ENCODE measurements at places on chromosomes 11 and 22.

- DNase-seq = no peak
These were observed at the start of gene SERPIND1 for GRCh38 chr22:20773793-20774212. SERPIND1 (plus strand) TSS chr22:20774113; CDS start chr22:20779313, 5,200 bp downstream.

DNA sequence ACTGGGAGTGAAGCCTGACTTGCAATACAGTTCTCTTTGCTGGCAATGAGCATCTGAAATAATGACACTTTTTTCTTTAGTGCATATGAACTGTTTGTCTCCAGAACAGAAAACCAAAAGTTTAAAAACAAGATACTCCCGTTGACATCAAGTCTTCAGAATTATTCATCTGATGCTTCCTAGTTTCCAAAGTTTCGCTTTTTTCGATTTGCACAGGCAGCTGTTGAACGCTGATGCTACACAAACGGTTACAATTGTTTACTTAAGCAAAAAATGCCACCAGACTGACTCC lies 612 bp upstream of the BIRC2 start:
- no peak for DNase-seq

DNA sequence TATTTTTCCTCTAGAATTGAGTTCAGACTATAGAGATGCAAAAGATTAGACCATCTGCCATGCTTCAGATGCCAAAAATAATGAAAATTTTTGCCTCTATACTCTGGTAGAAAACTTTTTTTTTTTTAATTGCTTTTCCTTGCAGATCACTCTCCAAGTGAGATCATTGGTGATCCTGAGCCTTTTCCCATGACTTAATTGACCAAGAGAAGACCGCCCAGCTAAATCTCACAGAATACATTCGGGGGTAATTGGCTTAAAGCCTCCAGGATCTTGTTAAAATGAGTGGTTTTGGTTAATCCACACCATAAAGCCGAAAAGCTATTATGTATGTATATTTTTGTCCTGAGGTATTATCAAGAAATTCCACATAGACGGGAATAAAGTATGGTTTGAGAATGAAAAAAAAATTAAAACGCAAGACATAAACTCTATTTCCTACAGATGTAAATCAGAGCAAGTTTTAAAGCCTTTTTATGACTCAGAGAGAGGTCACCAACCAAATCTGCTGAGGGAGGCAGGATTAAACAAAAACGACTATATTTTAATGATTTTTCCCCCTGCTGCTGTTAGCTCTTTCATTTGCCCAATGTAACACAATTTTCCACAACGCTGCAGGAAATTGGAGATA lies 64.0 kb downstream of the PARVA start:
- no peak for DNase-seq

- no peak for DNase-seq
These were observed 527.0 kb downstream of the TBC1D22A start for GRCh38 chr22:47289336-47289985.

GRCh38 chr22:19806213-19807160 lies 45.9 kb downstream of the TBX1 start:
- DNase-seq = no peak

DNA sequence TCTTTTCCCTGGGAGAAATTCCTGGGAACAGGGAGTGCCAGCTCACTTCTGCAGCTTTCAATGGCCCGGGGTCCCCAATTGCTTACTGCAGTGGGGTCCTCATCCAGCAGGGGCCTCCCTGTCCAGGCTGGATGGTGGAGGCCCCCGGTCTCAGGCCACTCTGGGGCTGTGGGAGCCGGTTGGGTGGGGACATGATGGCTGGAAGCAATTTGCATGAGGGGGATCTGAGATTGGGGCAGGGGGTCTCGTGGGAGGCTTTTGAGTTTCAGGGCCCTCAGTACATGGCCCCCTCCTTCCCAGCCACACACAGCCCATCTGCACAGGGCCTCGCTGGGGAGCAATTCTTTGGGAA lies 25.2 kb downstream of the MRGPRD start:
- DNase-seq = no peak

DNA sequence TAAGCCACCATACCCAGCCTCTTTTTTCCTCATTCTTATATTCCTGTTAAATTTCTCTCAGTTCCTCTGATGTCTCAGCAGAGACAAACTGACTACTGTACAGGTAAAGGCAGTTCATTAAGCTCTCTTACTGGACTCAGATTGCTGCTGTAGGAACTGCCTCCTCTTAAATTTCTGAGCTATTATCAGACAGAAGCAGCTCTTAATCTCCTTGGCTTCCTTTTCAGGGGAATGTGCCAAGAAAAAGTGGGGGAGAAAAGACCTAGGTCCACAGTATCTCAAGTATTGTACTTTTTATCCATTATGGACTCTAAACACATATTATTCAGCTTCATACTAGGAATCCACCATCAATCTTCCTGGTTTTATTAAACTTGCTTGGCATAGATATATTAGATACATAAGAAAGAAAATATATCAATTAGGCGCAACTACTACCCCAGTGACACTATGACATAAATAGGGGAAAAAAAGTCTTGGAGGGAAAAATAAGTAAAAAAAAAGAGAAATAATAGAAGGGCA lies 26.1 kb downstream of the MRTFA start:
- DNase-seq = no peak

DNA sequence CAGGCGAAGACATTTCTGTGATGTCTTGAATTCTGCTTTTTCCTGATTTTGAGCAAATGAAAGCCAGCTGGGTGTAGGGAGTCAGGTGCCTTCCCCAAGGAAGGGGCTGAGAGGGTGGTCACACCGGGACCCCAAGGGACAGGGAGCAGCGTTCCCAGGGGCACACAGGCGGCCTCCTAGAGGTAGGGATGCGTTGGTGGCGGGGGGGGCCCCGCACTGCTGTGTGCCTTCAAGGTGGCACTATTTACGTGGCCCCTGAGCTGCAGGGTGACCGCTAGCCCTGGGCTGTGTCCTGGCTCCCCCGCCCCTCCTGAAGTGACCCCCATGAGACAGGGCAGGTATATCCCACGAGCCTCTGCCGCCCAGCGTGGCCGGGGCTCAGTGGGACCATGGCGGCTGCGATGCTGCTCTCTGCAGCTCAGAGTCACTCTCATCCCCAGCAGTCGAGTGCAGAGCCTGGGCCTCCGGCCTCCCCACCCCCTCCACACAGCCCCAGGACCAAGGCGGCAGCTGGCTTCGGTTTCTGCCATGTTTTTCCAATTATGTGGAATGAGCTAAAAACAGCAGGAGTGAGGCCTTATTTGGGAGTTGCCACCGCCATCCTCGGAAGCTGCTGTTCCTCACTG lies 60.9 kb downstream of the LRP5 start:
- no peak for DNase-seq

GRCh38 chr22:22712092-22712658 lies 67.8 kb downstream of the GGTLC2 start:
- DNase-seq = no peak

DNA sequence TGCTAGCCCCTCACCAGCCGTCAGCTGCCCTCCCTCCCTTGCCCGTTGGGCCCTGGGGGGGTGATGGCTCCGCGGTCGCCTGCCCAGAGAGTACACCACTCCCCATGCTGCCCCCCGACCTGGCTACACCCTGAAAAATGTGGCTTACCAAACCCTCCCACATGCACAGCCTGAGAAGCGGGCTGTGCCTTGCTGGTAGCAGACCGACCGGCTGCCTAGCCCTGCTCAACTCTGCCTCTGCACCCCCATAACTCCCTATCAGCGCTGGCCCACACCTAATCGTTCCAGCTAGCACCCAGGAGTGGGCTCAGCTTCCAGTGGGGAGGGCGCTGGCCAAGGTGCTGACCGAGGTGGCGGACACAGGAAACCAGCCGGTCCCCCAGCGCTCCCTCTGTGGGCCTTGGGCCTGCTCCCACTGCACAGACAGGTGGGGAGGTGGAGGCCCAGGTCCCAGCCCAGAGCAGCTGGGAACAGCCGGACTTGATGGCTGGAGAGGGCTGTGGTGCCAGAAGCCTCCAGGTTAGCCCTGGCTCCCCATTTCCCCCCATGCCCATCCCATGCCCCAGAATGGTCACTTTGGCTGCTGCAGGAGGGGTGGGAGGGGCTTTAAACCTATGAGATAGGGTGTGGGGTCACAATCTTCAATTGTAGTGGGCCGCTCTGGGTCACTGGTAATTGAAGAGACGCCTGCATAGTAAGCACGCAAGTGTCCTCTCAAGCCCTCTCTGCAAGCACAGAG lies 32.1 kb upstream of the PRODH start:
- no peak for DNase-seq

DNA sequence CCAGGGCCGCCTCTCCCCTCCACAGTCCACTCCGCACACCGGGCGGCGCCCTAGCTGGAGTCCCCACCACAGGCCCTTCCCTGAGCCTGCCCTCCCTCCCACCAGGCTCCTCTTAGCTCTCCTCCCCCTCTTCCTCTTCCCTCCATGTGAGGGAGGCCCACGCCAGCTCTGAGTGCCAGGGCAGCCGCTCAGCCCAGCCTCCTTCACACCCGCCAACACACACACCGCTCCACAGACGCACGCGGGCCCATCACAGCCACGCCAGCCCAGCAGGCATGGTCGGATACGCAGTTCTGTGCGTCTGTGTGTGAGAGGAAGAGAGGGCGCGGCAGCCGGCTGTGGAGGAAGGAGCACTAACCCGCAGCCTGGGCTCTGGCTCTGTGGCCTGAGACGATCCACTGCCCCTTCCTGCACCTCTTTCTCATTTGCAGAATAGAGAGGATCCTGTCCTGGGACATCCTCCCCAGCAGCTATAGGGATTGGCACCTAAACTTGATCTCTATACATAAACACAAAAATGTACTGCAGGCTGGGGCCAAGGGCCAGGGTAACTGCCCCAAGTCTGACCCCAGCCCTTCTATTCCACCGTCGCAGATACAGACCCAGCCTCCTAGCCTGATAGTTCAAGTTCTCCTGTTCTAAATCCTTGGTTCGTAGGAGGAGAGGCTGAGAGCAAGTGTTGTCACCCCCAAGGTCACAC lies 3.5 kb downstream of the CHRM4 start:
- no peak for DNase-seq

DNA sequence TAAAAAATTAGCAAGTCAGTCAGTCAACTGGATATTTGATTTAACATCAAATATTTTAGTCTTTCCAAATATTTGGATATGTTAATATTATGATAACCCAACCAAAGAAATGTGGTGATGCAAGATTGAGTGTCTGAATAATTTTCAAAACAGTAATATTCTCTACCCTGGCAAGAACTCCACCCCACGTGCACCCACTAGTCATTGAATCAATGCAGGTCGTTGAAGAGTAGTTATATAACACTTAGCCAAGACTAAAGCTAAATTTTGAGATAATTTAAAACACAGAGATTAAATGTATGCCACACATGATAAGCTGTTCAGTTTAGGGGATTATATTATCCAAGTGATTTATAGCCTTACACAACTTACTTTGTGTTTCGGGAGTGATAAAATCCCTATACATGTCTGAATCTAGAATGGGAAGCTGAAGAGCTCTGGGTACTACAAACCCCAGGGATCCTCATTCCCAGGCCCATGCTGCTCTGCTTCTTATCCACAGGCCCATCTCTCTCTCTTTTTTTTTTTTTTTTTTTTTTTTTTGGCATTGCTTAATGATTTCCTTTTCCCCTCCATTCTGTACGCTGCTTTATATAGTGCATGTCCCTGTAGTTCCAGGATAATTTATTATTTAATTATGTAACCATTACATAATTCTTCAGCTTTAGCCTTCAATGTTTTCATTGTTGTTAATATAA lies 392.9 kb downstream of the NTM start:
- no peak for DNase-seq

DNA sequence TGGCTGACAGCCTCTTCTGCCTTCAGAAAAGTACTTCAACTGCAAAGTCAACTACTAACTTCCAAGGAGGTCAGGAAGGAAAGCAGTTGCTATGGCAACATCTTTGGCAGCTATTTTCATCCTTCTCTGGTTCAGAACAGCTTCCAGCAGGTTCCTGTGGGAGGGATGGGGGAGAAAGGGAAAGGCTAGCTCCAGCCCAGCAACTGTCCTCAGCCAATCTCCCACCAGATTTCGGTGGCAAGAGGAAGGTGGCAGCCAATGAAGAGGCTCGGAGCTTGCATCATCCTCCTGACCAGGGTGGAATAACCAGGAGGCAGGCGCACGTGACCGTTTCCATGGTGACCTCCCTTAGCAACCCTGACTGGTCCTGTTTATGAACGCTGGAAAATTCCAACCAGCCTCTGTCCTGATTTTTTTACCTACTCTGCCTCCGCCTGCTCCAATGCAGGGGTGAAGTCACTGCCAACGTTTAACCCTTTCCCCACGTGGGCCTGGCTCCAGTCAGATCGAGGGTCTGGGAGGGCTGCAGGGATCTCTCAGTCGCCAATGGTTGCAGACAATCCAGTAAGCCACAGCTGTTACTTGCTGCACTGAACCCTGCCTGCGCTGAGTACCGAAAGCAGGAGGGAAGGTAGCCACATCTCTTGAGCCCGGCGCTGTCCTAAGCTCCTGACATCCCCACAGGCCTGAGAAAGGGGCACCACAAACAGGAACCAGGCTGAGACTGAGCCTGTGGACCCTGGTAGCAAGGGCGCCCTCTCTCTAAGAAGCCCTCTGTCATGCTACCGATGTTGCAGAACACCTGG lies 11.2 kb upstream of the MALAT1 start:
- DNase-seq = peak; percentile 100

DNA sequence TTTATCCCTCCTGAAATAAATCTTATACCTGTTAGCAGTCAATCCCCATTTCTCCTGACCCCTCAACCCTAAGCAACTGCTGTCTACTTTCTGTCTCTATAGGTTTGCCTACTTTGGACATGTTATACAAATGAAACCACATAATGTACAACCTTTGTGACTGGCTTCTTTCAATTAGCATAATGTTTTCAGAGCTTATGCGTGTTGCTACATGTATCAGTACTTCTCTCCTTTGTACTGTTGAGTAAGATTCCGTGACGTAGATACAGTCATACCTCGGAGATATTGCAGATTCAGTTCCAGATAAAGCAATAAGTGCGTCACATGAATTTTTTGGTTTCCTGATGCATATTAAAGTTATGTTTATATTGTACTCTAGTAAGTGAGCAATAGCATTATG lies 127.3 kb downstream of the MORC2 start:
- DNase-seq = no peak

DNA sequence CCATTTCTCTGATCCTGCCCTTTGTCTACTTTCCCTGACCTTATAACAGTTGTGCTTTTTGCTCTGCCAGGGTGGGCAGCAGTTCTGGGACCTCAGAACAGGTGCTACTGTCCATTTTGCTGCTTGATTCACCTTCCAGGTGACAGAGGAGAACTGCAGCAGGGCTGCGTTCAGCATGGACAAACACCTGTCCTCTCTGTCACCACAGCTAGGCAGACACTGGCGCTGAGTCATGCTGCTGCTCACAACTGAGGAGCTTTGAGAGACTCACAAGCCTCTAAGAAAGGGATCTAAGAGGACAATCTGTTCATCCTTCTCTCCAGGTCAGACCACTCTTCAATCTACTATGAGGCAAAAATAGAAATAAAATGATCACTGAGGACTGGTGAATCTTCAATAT lies 1144.5 kb upstream of the CCDC90B start:
- no peak for DNase-seq

- no peak for DNase-seq
These were observed 25.6 kb downstream of the HEPHL1 start for GRCh38 chr11:94046796-94047195.

DNA sequence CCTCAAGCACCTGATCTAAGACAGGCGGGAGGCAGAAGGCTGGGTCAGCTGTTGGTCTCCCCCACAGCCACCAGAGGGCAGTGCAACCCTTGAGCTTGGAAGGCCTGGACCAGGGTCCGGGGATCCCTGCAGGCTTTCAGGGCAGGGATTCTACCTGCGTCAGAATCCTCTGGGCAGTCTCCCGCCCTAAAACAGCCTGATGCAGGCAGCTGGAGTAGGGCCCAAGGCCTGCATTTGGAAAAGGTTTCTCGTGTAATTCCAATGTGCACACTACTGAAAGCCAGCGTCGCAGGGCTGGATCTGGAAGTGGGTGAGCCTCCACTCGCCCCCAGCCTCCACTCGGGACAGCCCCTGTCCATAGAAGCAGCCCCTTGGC lies 31.8 kb downstream of the BID start:
- no peak for DNase-seq

GRCh38 chr11:16410479-16410878 lies 54.1 kb upstream of the SOX6 start:
- no peak for DNase-seq
